Lower lobe of right lung (tissue), 2 donors: ENCODE measurements at places on chromosomes 5 and 9. TPM values are rescaled to one million over a fixed set of nuclear protein-coding genes. Genes with fewer than 3 reads are reported as not detected.
A peak's percentile ranks its signal among the peaks of the same experiment; 100 is the strongest.

GRCh38 chr5:88502179-88503040 is 233.8 kb upstream of the TMEM161B start:
- H3K27ac ChIP-seq, result no peak overlapping the region
- H3K27me3 ChIP-seq, result no peaks in the 10 kb centered on the region
- peaks cover 8% of the 10 kb centered on the region for H3K4me1 ChIP-seq
- peak overlapping the region; percentile 57 for H3K4me3 ChIP-seq
- no peak for DNase-seq

GRCh38 chr9:82188817-82189216 is 200.2 kb downstream of the SPATA31D1 start:
- no peak for DNase-seq
- H3K27me3 ChIP-seq, result no peaks in the 10 kb centered on the region
- no peak overlapping the region for H3K27ac ChIP-seq

DNA sequence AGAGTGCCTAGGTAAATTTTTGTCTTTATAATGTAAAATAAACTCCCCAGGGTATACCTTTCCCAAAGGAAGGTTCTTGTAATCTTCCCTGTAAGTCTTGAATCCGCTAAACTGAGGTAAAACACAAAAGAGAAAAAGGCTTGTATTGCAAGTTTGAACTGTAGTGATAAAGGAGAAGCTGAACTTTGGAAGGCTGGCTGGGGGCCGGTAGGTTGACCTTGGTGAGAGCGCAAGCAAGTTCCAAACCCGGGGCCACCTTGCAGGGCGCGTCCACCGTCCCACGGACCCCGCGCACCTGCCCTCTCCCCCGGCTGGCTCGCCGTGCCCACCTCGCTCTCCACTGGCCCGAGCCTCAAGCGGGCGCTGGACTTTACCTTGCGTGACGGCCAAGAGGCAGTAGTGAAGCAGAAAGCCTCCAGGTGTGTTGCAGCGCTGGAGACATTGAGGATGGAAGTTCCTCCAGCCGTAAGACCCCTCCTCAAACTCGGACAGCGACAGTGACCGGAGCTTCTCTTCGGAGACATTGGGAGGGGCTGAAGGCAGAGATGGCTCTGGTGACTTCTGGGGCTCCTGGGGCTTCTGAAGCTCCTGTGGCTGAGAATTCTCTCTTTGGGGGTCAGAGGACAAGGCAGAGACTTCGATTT is 428 bp downstream of the SLCO4C1 start:
- peak; percentile 57 for DNase-seq
- peaks cover 16% of the 10 kb centered on the region for H3K4me1 ChIP-seq
- H3K27me3 ChIP-seq, result no peaks in the 10 kb centered on the region

DNA sequence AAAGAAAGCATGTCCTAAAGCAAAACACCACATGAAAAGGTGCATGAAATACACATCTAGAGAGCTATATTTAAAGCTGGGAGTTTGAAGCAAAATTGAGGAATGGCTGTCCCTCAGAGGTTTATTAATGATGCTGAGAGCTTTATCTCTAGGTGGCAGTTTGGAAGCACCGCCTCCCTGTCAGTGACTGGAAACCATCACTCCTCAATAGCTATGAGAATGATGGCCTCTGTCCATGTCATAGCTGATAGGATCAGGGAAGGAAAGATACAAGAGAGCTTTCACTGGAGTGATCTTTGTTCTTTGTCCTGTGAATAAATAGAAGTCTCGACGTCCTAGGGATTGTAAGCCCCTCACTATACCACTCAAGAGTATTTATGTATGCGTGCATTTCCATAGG is 110.5 kb downstream of the NUDT12 start:
- no peak overlapping the region for H3K4me3 ChIP-seq
- DNase-seq, result no peak
- no peaks in the 10 kb centered on the region for H3K36me3 ChIP-seq

DNA sequence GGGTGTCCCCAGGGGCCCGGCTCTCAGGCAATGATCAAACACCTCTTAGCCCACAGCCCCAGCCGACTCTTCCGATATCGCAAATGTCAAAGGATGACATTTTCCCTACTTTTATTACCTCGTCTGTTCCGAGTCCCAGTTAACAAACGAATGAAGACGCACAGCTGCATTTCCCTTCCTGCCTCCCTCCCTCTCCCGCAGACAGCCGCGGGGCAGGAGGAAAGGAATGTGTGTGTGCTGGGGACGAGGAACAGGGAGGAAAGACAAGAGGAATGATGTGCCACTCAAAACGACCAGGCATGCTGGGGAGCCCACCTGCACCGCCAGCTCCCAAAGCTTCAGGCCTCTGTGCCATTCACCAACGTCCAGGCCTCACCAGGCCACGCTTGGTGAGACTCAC is 125.9 kb upstream of the SARDH start:
- H3K36me3 ChIP-seq, result no peaks in the 10 kb centered on the region
- DNase-seq, result no peak
- H3K4me3 ChIP-seq, result no peak overlapping the region
- peaks cover 23% of the 10 kb centered on the region for H3K4me1 ChIP-seq
- H3K27me3 ChIP-seq, result no peaks in the 10 kb centered on the region

The TMC1 gene
- not detected for total RNA-seq

DNA sequence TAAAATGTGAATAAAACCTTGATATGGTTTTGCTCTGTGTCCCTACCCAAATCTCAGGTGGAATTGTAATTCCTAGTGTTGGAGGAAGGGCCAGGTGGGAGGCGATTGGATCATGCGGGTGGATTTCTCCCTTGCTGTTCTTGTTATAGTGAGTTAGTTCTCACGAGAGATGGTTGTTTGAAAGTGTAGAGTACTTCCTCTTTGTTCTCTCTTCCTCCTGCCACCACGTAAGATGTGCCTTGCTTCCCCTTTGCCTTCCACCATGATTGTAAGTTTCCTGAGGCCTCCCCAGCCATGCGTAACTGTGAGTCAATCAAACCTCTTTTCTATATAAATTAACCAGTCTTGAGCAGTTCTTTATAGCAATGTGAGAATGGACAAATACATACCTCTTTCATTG is 34.9 kb downstream of the TARS1 start:
- H3K4me3 ChIP-seq, result no peak overlapping the region
- no peaks in the 10 kb centered on the region for H3K27me3 ChIP-seq
- DNase-seq, result no peak
- peaks cover 40% of the 10 kb centered on the region for H3K36me3 ChIP-seq
- H3K4me1 ChIP-seq, result no peaks in the 10 kb centered on the region

The LECT2 gene
- not detected for total RNA-seq
